ENCODE measurements at places on chromosomes 12 and 14.

DNA sequence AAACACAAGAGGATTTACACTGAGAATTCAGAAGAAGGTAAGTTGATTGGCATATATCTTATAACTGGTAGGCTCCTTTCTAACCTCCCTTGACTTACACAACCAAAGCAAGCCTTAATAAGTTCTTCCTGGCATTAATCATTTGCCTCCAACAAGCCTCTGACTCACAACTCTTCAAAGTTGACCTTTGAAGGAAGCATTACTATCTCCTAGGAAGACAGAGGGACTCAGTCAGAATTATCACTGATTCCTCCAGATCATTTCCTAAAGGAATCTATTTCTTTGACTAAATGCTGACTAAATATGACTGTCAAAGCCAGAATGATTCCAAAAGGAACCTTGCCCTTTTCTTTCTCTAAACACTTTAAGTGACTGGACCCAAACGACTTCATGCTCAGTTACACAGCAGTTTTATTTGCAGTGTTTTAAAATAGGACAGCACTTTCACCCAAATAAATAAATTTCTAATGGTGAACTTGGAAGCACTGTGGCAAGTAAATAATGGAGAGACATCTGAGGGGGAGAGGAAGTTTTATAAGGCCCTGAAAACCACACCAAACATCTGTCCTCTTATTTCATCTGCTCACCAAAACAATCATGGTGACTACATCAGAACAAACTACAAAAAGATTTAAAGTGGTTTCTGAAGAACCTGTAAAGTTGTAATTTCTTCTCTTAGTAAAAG, 128.2 kb downstream of the KLHL28 start:
- DNase-seq, result peak; percentile 1

GRCh38 chr14:29896354-29896821, 31.3 kb downstream of the PRKD1 start:
- DNase-seq, result no peak

- no peak for DNase-seq
Observed at GRCh38 chr12:95972832-95973456, 23.2 kb downstream of the HAL start.

DNA sequence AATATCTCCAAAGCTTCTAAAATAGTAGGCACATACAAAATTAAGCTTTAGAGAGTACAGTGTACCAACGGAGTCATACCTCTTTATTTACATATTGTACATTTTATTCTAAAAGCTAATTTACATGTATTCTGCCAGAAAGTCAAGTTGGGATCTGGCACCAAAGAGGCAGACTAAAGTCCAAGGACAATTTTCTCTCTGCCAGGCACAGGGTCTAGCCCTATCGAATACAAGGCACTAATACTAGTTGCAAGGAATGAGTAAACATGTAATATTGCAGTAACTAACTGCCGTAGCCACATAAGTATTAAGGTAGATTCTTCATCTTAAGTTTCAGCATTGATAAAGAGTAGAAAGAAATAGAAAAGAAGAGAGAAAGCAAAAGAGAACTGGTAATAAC, 93.9 kb downstream of the RPS6KA5 start:
- DNase-seq, result no peak

DNA sequence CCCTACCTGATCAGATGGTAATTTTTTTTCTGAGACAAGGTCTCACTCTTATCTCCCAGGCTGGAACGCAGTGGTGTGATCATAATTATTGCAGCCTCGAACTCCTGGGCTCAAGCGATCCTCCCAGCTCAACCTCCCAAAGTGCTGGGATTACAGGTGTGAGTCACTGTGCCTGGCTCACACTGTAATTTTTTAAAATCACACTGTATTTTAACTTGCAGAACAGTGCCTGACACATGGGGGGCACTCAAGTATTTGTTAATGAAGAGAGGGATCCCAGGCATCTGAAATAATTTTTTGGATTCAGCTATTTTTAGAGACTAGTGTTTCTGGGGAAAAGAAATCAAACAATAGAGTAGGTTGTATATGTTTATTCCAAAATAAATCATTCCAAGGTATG, 21.7 kb downstream of the LIMA1 start:
- peak; percentile 36 for DNase-seq

Data from choroid plexus epithelial cell (primary cell).